Hematopoietic multipotent progenitor cell treated with erythropoietin and hydrocortisone succinate and interleukin-3 and kit ligand, for 6 days (in vitro differentiated cells): ENCODE measurements at places on chromosomes 13 and 19.
A peak's percentile ranks its signal among the peaks of the same experiment; 100 is the strongest.

- DNase-seq: peak; percentile 47
Observed at GRCh38 chr13:109773276-109773675, 13.1 kb downstream of the IRS2 start.

DNA sequence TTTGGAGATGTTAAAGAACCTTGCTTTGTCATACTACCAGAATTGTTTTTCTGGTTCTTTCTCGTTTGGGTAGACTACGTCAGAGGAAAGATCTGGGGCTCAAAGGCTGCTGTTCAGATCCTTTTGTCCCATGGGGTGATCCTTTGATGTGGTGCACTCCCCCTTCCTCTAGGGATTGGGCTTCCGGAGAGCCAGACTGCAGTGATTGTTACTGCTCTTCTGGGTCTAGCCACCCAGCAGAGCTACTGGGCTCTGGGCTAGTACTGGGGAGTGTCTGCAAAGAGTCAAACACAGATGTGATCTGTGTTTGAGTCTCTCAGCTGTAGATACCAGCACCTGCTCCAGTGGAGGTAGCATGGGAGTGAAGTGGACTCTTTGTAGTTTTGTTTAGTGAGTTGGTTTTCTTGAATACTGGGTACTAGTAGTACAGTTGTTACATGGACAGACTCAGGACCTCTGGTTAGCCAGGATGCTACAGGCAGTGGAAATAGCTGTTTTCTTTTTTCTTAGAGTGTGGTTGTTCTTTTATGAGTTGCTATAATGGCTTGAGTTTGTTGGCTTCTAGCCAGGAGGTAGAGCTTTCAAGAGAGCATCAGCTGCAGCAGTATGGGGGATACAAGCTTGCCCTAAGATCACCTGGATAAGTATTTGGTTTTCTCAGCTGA, 34.4 kb downstream of the DNAJC15 start:
- no peak for DNase-seq

- no peak for DNase-seq
Observed at GRCh38 chr19:1752757-1753728, at the start of gene ONECUT3. Gene ONECUT3, plus strand, starts transcription at chr19:1753506. Its CDS starts 157 bp downstream, at chr19:1753663.

- no peak for DNase-seq
Observed at GRCh38 chr19:29629836-29630534, 23.9 kb downstream of the POP4 start.

- no peak for DNase-seq
Observed at GRCh38 chr13:37136187-37136586, 30.7 kb upstream of the CSNK1A1L start.

GRCh38 chr13:71661921-71662320, 205.1 kb downstream of the DACH1 start:
- DNase-seq: no peak
